ENCODE measurements at places on chromosomes 11 and 22.

- no peak for DNase-seq
Measured at GRCh38 chr22:47678048-47678447, 915.6 kb downstream of the TBC1D22A start.

DNA sequence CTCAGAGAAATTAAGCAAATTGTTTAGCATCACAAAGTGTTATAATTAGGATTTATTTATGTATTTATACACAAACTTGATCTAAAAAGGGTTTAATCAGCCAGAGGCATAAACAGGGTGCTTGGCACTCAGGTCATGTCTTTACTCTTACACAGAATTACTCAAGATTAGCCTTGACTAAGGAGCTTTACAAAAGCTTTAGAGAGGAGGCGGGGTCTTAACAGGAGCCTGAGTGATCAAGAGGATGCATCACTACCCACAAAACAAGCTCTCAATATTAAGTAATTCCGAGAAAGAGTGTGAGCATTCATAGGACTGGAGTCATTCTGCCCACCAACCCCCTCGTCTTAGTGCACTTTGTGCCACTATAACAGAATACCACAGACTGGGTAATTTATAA, 103.0 kb downstream of the SPATA19 start:
- no peak for DNase-seq

- no peak for DNase-seq
Measured at GRCh38 chr22:41478891-41479521, 10.1 kb downstream of the ACO2 start.

- no peak for DNase-seq
Measured at GRCh38 chr22:17237038-17237668, 17.9 kb upstream of the ADA2 start.

GRCh38 chr11:121588747-121589146, 136.0 kb upstream of the SORL1-AS1 start:
- peak; percentile 97 for DNase-seq

- no peak for DNase-seq
Measured at GRCh38 chr11:59523541-59523940, 12.2 kb downstream of the OR4D9 start.

GRCh38 chr11:92246630-92247029, 22.0 kb downstream of the FAT3 start:
- DNase-seq: no peak
